Erythroblast (primary cell): ENCODE measurements at places on chromosomes 4 and X.

DNA sequence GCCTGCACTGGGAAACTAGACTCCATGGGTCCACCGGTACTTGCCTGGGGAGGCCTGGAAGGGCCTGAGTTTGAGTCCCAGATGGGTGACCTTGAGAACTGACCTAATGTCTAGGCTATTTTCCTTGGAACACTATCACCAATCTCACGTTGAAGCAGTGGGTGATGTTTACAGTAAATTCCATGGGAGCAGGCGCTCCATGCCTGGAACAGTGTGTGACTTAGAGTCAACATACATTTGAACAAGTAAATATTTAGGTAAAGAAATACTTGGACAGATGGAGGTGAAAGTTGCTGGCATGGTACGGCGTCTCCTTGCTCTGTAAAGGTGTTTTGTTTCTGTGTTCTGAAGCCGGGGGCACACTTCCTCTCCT is 47.5 kb downstream of the TBC1D14 start:
- no peak for DNase-seq

GRCh38 chrX:150253959-150254620 is 109.0 kb upstream of the MAMLD1 start:
- DNase-seq = no peak

- no peak for DNase-seq
These were observed 859 bp downstream of the SMARCA1 start for GRCh38 chrX:129522184-129523078.

DNA sequence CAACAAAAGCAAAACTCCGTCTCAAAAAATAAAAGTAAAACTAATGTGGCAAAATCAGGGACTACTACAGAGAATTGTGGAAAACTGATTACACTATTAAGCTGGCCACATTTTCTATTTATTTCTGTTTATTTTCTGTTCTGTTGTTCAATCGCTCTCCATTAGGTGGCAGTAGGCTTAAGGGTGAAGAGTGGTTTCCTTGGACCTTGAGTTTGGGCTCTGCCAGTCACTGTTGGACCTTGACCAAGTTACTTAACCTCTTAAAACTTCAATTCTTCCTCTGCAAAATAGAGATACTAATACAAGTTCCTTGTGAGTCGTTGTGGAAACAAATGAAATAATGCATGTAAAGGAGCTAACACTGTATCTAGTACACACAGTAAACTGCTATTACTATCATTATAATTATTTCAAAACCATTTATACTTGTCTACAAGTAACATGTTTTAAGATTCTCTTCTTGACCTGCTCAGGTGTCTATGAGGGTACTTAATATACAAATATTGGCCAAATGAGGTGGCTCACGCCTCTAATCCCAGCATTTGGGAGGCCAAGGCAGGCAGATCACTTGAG is 15.2 kb downstream of the HSD17B11 start:
- peak; percentile 69 for DNase-seq

DNA sequence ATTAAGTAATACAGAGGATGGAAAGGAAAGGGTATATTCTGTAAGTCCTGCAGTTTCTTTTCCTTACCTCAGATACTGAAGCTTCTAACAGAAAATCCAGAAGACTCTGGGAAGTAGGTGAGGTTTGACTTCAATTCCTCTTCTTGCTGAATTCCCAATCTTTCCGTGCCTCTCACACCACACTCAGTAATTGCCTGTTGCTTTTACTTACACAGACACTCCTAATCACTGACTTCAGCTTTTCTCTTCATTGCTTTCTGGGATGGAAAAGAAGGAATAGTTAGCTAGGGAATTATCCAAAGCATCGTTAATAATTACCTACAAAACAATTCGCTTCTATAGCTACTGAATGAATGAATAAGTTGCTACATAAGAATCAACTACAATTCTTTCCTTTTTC is 163.6 kb downstream of the FBXO8 start:
- no peak for DNase-seq

DNA sequence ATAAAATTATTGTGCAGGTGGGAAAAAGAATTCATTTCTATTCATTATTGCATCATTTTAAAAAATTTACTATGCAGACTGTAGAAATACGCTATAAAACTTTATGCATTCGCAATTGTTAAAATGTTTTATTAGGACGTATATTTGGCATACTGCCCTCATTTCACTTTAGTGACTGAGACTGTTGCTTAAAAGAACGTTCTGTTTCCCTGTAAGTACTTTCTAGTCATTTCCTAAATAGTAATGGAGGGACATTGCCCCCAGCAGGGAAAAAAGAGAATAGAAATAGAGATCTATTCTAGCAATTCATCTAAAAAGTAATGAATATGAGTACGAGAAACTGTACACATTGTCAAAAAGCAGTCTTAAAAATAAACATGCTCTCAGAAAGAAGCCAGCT is 1295.8 kb upstream of the TENM3 start:
- no peak for DNase-seq

GRCh38 chr4:67616478-67616877 is 58.0 kb downstream of the STAP1 start:
- DNase-seq = no peak

- DNase-seq = no peak
These were observed 233.3 kb upstream of the EDNRA start for GRCh38 chr4:147247579-147247978.

DNA sequence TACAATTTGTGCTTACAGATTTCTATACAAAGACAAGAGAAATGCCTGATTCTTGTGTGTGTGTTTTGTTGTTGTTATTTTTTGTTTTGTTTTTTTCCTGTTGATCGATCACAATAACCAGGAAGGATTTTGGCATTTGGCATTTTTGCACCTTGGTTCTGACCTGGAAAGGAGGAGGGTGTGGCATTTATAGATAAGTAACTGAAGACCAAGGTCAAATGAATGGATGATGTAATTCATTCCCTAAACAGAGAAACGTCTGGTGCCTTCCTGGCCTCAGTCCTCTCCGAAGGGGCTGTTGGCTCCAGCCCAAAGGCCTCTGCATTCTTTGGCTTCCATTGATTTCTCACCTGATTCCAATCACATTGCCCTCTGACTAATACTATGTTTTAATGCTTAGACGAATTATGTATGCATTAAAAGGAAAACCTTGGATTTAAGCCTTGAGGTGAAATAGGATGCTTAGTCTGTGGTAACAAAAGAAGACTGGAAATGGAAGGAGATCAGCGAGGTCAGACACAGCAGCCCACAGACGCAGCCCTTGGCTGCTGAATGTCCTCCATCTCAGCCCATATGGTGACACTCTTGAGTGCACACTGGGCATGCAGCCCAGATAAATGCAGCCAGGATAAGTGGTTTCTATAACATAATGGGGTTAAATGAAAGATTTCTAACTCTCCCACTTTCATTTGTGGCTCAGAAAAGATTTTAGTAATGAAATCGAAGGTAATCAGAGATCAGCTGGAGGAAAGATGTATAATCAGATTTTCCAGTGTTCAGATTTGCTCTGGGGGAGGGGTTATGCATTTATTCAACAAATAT is 60.5 kb upstream of the TRIM2 start:
- DNase-seq = peak; percentile 76

GRCh38 chr4:139633661-139634060 is 32.0 kb upstream of the MGST2 start:
- no peak for DNase-seq

- no peak for DNase-seq
These were observed 302.0 kb downstream of the SPRY1 start for GRCh38 chr4:123698556-123698955.

DNA sequence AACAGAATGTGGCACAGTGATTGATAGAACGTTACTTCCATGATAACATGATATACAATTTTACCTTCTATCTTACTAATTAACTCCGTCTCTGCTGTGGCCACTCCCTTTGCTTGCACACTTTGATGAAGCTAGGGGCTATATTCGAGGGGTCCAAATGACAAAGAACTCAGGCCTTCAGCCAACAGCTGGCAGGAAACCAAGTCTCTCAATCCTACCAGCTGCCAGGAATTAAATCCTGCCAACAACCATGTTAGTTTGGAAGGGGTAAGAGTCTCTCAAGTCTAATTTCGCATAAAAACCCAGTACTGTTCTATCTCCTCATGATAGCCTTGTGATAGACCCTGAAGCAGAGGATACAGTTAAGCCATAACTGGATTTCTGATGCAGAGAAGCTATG is 1122.9 kb upstream of the PCDH10 start:
- no peak for DNase-seq

DNA sequence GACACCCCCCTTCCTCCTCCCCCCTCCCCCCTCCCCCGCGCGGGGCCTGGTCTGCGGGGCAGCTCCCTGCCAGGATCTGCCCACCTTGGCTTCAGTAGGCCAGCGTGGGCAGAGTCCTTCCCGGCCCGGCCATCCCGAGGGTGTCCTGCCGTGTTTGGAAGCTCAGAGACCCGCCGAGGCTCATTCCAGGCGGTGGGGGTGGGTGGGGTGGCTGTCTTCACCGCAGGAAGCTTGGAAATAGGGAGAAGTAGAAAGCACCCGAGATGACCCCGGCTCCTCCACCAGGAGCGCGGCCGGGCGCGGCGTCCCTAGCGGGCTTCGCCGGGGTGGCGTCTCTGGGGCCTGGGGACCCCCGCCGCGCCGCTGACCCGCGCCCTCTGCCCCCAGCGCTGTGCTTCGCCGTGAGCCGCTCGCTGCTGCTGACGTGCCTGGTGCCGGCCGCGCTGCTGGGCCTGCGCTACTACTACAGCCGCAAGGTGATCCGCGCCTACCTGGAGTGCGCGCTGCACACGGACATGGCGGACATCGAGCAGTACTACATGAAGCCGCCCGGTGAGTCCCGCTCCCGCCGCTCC is 1.6 kb downstream of the NAT8L start:
- no peak for DNase-seq

DNA sequence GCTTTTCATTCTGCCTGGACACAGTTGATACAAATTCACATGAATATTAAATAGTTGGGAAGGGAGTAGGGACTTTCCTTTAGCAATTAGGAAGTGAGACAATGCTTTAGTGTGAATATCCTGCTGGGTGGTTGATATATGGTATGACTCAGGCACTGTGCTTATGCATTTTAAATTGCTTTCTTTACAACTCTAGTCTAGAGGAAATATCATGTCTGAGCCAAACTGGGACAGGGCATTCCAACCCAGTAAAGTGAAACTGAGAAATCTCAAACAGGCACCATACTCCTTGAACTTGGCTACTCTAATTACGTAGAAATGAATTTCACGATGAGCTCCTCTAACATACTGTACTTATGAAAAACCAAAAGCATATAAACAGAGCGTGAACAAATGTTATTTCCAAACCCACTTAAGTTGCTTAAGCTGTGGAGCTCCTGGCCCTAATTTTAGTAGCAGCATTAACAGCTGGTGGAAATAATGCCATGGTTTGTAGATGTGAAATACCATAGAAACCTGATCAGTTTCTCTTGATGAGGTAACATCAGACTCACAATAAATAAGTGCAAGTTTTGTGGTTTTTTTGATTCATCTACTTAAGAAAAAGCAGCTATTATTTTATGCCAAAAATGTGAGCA is 242.9 kb upstream of the GK2 start:
- no peak for DNase-seq

DNA sequence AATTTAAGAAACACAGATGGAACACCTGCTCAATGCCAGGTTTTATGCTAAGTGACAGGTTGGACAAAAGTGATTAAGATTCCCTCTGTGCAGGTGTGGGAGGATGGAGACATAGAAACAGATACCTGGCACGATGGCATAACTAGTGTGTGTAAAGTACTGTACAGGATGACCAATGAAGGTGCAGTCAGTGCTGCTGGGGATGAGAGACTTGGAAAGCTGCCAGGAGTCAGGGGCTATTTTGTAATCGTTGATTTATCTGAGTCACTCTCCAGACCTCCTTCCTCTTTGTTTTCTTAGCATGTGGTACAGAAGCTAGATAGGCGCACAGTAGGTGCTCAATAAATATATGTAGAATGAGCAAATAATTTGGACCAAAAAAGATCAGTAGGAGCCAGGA is 58.2 kb downstream of the CWH43 start:
- DNase-seq = no peak

DNA sequence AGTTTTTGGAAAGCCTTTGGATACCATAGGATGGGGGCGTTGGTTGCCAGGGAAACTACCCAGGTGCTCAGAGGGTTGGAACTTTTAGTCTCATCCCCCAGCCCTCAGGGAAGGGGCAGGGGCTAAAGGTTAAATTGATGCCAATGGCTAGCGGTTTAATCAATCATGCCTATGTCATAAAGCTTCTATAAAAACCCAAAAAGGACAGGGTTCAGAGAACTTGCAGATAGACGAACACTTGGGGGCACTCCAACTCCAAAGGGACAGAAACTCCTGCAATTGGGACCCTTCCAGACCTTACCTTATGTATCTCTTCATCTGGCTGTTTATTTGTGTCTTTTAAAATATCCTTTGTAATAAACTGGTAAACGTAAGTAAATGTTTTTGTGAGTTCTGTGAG is 30.0 kb upstream of the GPR173 start:
- DNase-seq = peak; percentile 7

DNA sequence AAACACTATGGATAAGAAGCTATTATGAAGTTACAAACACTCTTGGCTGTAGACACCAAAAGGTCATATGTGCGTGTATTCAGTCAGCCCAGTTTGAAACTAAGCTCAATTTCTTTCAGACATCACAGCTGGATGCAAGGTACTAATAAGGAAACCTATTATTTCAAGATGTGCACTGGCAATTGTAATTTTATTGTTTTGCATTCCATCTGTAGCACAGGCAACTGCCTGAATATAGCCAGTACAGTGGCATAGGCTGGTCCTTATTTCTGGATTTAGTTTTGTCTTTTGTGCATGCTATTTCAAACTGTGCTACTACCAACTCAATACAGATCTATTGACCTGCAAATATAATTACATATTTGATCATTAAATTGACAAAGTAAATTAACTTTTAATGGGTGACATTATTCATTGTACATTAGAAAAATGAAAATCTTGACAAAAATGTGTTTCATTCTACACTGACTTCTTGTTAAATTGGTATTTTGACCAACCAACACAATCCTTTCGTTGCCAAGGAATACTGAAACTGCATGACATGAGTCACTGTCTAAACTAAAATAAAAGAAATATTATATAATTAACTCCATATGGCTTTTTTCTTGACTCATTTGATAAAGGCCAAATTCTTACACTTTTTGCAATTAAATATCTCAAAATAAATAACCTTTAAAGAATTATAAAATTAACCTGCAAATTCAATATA is 594.3 kb upstream of the ADGRL3 start:
- DNase-seq = no peak

GRCh38 chrX:135109554-135109953 is 10.8 kb downstream of the ETDB start:
- no peak for DNase-seq

GRCh38 chr4:38957893-38958292 is 74.3 kb downstream of the TMEM156 start:
- DNase-seq = no peak

DNA sequence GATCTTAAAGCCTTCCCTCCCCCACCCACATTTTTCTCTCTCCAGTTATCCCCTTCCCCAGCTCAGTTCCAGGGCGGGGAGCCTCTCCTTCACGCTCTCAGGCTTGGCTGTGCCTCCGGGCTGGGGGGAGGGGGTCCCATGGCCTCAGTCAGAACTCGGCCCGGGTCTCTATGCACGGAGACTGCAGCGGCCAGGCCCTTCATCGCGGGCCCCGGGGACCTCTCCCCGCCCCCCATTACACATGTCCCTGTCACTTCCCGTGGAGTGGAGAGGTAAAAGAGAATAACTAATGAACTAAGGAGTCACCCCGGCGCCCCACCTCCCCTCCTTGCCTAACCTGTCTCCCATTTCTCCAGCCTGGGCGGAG is 838 bp upstream of the PRICKLE3 start:
- DNase-seq = no peak
